ENCODE measurements at places on chromosomes 16 and 17.

- DNase-seq: no peak
Observed at GRCh38 chr17:78976907-78977680, 2.6 kb downstream of the LGALS3BP start.

DNA sequence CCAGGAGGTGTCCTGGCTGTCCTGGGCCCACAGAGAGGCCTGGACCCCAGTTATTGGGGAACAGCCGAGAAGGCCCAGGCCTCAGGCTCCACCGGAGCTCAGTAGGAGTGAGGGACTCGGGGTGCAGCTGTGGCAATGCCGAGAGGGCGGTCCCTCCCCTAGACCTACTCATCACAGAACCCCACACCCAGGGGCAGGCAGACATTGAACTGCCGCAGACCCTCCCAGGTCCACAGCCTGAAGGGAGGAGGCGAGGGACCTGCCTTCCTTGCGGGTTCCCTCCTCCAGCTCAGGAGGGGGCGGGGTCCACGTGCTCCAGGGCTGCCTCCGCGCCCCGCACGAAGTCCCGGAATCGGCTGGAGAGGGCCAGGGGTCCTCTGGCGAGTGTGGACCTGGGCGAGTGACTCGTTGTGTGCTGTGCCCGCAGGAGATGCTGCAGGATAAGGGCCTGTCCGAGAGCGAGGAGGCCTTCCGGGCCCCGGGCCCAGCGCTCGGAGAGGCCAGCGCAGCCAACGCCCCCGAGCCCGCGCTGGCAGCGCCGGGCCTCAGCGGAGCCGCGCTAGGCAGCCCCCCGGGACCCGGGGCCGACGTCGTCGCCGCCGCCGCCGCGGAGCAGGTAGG, 3.9 kb downstream of the TBX4 start:
- peak; percentile 56 for DNase-seq

DNA sequence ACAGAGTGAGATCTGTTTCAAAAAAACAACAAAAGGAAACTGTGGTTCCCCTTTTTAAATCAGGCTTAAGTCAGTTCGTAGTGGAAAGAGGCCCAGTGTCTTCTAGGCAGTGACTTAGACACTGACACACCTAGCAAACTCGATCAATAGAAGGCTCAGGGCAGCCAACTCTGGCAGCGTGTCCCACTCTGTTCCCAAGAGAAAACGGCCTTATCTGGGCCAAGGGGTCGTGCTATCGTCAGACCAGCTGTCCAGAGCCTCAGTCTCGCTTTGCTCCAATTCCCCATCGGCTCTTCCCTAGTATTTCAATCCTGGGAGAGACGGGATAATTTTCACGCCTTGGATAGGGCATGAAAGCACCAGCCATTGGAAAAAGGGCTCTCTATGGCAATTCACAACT, 72.9 kb downstream of the SLC5A11 start:
- no peak for DNase-seq

GRCh38 chr16:871562-872345, 71.2 kb upstream of the GNG13 start:
- peak; percentile 16 for DNase-seq

DNA sequence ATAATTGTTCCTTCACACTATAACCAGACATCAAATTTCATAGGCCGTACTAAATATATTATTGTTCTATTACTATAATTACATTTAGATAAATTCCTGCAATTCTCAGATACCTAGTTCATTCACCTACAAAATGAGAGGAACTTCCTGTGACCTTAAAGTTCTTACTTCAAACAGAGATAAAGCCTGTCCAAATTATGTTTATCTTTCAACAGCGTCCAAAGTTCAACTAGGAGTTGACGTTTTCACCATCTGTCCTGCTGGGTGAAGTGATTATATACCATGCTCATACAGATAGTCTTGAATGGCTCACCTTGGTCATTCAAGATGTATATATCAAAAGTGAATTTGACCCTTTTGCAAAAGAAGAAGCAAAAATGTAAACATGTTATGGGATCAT, 440.6 kb downstream of the CDH8 start:
- DNase-seq: no peak

GRCh38 chr17:564526-565065, 150.0 kb downstream of the VPS53 start:
- DNase-seq: no peak

- DNase-seq: no peak
Observed at GRCh38 chr17:77635176-77635575, 323.3 kb upstream of the TNRC6C start.

DNA sequence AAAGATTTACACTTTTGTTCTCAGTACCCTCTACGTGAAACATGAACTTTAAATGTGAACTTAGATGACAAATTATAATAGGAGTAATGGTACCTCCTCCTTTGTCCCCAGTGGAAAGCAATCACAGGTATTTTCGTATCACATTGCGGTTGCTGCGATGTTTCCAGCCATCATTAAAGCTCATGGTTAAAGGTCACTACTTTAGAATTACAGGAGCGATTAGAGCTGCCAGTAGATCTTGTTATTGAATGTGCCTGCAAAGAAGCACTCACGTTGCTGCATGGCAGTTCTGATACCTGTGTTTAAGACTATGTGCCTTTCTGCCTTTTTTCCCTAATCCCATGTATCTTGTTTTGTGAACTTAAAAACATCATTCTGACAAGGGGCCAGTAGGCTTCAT, 301.0 kb downstream of the CPPED1 start:
- DNase-seq: no peak

DNA sequence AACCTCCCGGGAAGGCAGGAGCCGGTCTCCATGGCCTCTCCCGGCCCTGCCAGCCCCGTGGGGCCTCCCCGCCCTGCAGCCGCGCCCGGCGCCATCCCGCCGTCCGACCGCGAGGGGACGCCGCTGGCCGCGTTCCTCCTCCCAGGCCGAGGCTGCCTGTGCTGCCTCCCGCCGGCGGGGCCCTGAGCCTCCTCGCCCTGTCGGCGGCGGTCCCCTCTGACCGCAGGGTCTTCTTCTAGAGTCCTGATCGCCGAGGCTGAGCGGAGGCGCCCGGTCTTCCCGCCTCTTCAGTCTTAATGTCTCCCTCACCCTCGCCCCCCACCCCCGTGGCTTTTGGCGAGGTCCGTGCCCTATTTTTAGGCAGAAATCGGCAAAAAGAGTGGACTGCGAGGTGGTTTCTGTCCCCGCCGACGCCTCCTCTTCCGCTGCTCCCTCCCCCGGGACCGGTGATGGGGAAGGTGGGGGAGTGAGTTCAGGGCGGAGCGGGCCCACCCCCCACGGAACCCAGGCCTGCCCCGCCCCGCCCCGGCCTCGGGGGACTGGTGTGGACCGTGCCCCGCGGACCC, 794 bp upstream of the CPNE7 start:
- peak; percentile 57 for DNase-seq

DNA sequence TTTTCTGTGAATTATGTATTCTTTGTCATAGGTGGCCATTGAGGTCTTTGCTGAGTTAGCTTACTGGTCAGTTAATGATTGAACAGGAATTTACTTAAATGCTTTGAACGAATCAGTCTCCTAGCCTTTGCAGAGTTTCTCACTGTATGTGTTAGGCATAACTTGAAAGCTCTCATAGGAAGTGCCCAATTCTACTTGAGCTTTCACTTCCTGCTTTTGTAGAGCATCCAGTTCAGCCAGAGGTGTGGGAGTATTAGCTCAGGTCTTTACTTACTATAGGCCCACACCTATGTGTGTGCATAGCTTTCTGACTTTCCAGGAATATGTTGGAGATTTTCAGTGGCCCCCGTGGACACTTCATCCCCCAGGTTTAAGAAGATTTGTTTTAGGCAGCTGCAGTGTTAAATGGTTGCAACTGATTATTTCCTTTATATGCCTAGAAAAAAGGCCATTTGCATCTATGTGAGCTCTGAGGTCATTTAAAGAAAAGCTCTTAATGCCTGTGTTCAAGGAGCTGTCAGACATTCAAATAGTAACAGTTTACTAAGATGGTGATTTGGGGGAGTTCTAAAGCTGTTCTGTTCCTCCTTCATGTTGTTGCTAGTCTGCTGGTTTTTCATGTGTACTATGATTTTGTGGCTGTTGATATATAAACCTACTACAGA, 62.3 kb downstream of the PHKB start:
- DNase-seq: no peak

- DNase-seq: no peak
Observed at GRCh38 chr16:31128711-31129567, 6.6 kb downstream of the PRSS8 start.

DNA sequence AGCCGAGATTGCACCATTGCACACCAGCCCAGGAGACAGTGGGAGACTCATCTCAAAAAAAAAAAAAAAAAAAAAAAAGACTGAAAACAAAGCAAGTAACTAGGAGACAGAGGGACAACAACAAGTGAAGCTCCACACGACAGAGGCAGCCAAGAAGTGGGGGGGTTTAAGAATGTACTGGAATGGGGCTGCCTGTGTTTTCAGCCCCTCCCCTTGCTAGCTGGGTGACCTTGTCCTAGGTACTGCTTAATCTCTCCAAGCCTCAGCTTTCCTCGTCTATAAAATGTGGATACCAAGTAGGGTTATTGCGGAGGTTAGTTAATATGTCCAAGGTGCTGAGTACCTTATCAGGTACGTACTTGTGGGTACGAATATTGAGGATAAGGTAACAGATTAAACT, 163.8 kb upstream of the CACNG5 start:
- DNase-seq: no peak
